ENCODE measurements at places on chromosomes 5 and 9.

DNA sequence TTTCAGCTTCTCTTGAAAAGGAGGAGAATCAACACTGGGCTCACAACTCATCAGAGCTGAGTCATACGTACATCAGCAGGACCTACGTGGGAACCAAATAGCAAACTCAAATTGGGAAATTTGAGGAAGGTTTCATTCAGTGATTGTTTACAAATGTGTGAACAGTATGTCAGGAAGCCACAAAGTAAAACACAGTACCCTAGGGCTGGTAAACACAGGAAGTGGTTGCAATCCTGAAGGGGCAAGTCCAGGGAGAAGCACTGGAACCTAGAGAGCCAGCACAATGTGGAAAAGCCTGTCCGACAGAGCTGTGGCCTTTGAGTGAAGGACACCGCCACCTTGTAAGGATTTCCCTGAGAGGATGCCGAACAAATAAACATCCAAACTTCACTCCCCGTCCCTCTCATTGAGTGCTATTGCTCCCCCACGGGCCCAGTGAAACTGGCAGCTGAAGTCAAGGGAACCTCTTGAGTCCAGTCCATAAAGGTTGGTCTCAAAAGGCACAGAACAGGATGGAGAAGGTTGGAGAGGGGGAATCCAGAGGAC, 26.7 kb upstream of the RICTOR start:
- peak; percentile 74 for DNase-seq

GRCh38 chr9:137482094-137482781, 23.1 kb upstream of the NSMF start:
- no peak for DNase-seq

DNA sequence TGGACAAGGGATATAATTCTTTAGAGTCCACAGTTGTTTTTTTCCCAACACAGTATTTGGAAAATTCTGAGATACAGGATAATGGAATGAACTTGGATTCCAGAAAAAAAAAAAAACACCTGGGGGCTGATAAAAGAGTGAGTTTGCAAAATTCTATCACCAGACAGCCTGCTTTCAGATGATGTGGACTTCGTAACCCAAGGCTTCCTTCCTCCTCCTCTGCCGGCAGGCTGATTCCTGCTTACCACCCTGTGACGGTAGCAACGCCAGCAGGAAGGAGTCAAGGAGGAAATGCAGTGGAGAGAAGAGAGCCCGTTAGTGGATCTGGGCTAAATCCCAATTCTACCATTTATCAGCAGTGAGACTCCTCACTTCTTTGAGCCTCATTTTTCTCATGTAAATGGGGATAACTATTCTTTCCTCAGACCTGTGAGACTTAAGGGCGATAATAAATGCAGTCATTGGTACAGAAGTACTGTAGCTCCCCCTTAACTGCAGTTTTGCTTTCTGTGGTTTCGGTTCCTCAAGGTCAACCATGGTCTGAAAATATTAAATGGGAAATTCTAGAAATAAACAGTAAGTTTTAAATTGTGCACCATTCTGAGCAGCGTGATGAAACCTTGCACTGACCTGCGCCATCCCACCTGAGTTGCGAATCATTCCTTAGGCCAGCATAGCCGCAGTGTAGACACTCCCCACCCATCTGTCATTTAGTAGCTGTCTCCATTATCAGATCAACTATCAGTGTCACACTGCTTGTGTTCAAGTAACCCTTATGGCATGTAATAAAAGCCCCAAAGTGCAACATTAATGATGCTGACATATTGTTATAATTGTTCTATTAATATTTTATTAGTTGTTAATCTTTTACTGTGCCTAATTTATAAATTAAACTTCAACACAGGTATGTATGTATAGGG, 71.4 kb downstream of the DCP2 start:
- DNase-seq: no peak

DNA sequence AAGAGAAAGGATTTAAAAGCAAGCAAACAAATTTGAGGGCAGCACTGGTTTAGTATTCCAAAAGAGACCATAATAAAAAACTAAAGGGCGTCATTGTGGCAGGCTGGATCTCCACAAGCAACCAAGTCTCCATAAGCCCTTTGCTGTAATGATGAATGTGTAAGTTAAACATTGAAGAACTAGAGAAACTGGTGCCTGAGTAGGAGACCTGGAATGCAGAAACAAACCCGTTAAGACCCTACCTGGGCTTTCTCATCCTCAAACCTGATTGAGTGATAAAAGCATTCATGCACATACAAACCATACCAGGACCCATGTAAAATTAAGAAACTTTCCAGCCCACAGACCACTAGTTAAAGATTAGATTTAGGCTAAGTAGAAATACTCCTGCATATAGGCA, 1.9 kb upstream of the SCGB3A2 start:
- DNase-seq: no peak

GRCh38 chr5:135602882-135603721, 24.3 kb upstream of the CXCL14 start:
- no peak for DNase-seq

DNA sequence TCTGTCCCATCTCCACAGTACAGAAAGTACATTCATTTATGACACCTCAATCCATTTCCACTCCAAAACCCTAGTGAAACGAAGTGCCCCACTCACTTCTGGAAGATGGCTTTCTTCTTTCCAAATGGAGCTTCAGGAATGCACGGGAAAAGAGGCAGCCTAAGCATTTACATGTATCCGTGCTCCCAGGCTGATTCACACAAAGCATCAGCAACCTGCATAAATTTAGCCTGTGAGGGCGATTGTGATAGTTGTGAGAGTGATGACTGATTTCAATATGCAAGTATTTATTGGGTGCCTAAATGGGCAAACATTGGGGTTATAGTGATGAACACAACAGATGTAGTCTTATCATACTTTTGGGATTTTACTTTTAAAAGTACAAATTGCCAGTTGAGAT, 86.6 kb downstream of the PLPPR1 start:
- no peak for DNase-seq

- DNase-seq: no peak
These were observed 272.8 kb downstream of the ICE1 start for GRCh38 chr5:5695266-5695665.

GRCh38 chr9:126849591-126850225, 10.7 kb upstream of the ZBTB34 start:
- no peak for DNase-seq

DNA sequence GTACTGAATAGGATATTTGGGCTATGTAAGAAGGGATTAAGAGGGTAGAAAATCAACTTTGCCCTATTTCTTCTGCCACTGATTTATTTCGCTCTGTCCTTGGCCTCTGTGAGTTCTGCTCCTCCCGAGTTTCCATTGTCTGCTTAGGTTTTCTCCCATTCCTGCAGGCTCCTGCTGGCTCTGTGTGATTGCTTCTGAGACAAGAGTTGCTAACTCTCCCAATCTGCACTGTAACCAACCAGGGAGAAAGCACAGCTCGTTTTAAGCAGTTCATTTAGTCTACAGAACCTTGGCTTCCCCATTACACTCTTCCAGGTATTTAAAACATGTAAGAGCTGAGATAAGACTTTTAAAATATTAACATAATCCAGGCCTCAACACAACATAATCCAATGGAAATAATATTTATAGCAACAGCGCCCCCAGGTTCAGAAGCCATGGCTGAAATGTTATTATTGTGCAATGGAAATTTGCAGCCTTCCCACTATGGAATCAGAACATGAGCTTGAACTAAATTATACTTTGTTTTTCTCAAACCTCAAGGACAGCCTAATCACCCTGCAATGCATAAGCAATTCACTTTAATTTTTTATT, 203.5 kb downstream of the ERCC6L2 start:
- DNase-seq: no peak

DNA sequence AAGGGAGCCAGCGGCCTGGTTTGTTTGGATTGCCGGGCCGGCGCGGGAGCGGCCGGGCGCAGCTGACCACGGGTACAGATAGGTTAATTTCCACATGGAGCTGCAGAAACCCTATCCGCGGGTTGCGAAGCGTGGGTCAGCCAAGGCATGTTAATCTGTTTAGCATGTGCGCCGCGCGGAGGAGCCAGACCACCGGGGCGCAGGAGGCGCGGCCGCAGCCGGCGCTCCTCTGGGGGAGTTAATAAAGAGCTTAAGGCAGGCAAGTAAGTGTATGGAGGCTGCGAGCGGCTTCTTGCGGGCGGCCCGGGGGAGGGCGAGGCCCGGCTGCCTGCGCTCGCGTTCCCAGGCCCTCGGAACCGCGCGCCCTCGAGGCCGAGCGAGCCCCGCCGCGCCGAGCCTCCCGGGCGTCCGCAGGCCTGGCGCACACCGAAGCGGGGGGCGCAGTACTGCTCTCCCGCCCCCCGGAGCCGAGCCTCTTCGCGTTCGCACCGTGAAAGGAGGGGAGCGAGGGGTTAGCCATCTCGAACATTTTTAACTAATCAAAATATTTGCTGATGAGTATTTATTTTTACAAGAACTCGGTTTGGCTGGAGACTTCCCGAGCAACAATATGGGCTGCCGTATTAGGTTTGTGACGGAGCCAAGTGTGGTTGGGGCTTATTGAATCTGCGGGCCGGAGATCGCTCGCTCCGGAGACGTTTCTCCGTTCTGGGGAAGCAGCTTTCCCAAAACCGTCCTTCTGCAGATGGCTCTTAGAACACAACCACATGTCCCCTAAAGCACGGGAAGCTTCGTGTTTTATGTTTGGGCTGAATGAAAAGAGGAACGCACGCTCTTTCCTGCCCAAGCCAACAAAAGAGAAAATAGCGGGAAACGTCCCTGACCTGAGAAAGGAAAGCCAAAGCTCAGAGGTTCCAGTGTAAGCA, 28.8 kb downstream of the FOXD1 start:
- peak; percentile 64 for DNase-seq

GRCh38 chr9:117044241-117044640, 357.1 kb downstream of the TRIM32 start:
- no peak for DNase-seq

DNA sequence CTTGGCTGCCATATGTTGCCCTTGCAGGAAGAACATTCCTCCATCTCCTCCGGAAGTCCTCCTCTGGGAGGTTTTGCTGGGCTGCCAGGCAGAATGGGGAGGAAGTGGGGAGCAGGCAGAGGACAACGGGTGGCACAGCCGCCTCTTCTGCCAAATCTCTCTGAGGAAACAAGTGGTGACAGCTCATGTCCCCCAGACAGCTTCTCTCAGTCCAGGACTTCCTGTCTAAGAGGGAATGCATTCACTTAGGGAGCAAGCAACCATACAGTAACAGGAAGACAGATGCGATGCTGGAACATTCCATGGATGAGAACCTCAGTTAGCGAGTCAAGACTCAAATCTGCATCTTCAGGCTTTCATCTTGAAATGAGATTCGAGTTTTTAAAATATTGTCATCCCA, 701.0 kb downstream of the SEMA5A start:
- no peak for DNase-seq

DNA sequence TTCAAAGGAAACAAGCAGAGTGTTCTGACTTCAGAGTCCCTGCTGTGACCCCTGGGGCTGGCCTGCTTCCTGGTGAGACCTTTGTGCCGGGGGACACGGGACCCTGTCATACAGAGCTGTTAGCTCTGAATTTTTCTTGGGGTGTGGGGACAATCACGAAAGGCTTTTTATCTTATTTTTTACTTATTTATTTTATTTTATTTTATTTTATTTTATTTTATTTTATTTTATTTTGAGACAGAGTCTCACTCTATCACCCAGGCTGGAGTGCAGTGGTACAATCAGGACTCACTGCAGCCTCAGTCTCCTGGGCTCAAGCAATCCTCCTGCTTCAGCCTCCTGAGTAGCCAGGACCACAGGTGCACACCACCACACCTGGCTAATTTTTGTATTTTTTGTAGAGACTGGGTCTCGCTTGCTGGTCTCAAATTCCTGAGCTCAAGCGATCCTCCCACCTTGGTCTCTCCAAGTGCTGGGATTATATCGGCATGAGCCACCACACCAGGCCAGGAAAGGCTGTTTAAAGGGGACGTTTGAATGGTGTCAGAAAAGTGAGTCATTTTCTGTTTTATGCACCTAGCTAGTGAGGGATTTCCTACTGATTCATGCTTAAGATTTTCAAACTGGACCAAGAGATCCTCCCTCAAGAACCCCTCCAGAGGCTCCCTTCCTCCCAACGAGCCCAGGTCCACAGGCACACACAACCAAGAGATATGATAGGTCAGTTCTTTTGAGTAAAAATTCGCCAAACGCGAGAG, 75.7 kb downstream of the OLFM1 start:
- DNase-seq: no peak

DNA sequence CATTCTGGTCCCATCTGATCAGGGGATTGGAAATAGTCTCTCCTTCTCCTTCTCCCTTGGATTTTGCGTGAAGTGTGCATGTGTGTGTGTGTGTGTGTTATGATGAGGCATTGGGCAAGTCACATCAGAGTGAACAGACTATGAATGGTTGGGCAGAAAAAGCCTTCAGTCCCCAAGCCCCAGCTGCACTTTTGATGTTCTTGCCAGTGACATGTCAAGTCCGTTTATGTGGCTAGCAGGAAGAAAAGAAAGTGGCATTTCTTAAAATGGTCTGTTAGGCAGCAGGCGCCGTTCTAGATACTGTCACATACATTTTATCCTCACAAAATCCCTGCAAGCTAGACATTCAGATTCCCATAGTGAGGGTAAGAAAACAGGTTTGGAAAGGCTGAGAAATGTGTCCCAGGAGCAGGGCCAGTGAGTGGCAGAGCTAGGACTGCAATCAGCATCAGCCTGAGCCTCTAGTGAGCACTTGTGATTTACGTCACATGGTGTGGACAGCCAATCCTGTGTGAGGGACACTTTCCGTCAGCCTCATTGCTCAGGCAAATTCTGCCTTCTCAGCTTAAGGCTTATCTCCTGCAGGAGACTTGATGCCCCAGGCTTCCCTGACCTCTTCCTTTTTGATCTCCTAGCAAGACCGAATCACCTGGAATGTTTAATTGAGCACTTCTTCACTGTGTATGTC, 60.4 kb downstream of the GLRA1 start:
- DNase-seq: no peak

GRCh38 chr5:158623971-158624370, 475.7 kb downstream of the EBF1 start:
- DNase-seq: no peak

GRCh38 chr5:83509540-83509939, 38.0 kb downstream of the VCAN start:
- DNase-seq: no peak

GRCh38 chr5:62330302-62330701, 24.3 kb downstream of the KIF2A start:
- no peak for DNase-seq
